GM23248 (cell line): ENCODE measurements at places on chromosomes 6 and 20.

GRCh38 chr6:67450641-67451040 is 1184.4 kb upstream of the ADGRB3 start:
- no peak for DNase-seq

DNA sequence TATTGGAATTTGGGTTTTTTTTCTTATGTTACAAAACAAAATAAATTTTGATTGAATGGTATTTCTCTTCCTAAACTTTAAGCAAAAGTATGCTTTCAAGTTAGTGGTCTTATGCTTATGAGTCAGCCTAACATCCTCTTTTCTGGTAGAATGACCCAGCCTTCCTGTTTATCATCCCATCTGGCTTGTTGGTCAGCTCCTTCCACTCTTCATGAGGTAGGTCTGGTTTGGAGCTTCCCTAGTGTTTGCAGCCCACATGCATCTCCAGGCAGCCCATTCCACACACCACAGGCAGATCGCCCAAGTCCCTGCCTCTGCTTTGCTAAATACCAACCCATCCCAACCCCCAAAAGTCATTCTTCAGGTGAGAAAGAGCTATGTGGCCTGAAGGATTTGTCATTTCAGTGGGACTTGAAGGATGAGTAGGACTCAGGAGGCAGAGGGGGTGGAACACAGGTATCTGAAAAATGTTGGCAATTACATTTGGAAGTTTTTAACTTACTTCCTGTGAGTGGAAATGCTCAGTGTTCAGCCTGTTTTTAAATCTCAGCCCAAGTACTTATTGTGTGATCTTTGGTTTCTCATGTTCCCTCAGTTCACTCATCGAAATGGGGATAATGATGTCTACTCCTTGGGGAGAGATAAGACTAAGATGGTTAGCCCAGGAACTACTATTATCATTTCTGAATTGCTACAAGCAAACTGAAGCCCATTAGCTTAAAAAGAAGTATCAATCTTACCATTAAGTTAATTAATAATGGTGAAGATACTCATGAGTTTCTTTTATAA is 294.0 kb downstream of the ADGB start:
- DNase-seq: peak; percentile 84

DNA sequence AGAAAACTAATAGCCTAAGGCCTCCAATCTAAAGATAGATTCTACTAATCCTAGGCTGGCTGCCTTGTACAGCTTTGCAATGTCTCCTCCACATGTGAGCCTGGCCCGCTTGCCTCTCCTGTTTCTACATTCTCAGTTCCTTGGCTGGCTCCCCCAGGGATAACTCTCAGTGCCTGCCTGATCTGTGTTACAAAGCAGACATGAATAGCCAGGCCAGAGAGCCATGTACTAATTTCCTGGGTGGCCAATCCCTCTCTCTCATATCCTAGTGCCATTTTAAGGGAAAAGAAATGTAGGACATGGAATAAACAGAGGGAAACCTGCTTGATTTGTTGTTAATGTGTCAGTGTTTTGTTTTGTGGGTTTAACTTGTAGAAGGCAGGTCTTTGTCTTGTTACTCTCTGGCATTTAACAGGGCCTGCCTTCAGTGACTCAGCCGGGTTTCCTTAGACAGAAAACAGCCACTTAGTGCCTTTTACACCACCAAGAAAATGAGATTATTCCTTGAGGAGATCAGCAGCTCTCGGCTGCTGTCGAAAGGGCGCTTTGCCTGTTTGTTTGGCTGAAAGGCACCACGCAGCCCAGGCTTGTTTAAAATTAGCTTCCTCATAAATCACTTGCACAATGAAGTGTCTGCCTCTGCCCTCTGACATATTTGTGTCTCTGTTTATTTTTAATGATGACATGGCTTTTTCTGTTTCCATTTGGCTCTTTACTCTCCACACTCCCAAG is 702.7 kb downstream of the MAFB start:
- peak; percentile 74 for DNase-seq

- DNase-seq: no peak
These were observed 27.6 kb downstream of the TFAP2B start for GRCh38 chr6:50846144-50846851.

- no peak for DNase-seq
These were observed 560.8 kb upstream of the IMPG1 start for GRCh38 chr6:76633259-76633658.

DNA sequence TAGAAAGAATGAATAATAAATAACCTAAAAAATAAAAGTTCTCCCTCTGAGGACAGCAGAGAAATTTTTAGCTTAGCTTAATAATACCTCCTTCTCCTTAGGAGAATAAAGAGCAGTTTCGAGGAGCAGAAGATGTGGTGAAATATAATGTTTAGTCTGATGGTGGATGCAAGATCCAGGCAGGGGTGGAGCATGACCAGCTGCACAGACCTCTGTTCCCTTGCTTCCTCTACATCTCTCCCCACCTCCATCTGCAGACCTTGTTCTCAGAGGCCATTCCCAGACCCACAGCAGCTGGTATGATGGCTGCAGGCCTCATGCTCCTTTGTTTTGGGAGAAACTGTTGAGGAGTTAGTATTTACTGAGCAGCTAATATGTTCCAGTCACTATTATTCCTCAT is 1.5 kb downstream of the BTN3A2 start:
- no peak for DNase-seq

DNA sequence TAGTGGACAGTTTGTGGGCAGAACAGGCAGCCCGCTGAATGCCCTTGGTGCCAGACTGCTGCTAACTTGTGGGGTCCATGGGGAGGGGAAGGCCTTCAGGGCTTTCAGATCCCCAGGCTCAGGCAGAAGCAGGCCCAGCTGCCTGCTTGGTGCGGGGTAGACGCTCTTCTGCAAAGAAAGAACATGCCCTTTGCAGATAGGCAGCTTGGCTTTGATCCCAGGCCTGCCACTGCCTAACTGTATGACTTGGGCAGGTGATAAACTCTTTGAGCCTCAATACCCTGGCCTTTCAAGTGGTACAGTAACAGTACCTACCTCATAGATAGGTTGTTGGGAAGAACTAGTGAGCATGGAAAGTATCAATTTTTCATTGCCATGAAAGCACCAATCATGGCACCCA is 28.4 kb downstream of the CHMP4B start:
- DNase-seq: no peak

- no peak for DNase-seq
These were observed 537.2 kb downstream of the PKHD1 start for GRCh38 chr6:51550243-51550642.

- DNase-seq: no peak
These were observed 63.0 kb upstream of the NXT1 start for GRCh38 chr20:23287354-23288190.

DNA sequence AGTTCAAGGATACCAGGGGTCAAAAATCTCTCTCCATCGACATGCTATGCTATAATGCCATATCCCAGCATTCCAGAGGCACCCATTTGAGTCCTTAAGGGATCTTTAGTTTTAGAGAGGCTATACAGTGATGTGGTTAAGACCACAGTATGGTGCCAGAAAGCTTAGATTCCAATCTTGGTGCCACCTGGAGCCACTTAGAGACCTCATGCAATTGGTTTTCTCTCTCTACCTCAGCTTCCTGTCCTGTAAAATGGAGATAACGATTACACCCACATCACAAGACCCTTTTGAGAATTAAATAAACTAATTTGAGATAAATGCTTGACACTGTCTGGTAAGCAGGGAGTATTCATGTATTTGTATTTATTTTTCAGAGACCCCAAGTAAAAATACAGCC is 39.0 kb downstream of the PLAGL1 start:
- DNase-seq: no peak

GRCh38 chr6:1291381-1291780 is 20.5 kb upstream of the FOXQ1 start:
- no peak for DNase-seq

- no peak for DNase-seq
These were observed 1.6 kb upstream of the TGIF2 start for GRCh38 chr20:36571564-36572504.

DNA sequence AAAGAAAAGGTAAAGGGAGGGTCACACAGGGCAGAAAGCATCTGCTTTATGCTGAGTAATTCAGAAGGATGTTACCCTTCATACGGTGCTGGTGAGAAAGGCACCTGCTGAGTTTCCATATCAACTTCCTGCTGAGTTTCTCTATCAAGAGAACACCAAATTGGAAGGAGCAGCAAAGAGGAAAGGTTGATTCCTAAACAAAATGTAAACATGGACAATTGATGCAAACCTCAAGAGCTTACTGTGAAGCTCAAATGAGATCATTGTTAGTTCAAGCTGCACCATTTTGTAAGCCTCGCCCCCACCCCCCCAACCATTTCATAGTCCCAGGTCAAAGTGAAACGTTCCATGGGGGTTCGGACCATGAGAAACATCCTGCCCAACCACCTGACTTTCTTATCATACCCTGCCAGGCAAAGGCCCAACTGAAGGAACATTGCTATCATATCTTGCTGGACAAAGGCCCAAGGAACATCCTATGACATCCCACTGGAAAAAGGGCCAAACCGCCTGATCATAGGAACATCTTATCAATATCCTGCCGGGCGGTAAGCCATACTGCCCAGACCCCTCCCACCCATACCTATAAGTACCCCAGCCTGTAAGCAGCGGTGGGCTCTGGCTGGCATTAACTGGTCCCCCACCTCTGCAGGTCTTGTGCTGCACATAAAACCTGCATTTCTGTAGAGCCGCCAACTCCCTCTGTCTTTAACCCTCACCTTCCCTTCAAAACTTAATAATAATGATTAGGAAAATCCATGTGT is 171.6 kb downstream of the UBE3D start:
- DNase-seq: no peak

DNA sequence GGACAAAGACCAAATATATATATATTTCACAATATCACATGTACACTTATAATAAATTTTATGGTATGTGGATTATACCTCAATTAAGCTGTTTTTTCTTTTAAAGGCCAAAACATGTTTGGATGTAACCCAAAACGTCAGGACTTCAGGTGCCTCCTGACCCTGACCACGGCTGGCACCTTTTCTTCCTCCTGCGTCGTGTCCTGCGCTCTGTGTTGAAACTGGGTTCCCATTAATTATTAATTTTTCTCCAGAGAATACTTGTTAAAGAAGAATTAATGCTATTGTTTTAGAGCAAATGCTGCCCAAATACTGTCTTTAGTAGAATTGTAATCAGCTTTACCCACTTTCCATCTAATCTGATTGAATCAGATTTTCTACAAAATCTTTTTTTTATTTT is 46.7 kb upstream of the VSX1 start:
- no peak for DNase-seq

DNA sequence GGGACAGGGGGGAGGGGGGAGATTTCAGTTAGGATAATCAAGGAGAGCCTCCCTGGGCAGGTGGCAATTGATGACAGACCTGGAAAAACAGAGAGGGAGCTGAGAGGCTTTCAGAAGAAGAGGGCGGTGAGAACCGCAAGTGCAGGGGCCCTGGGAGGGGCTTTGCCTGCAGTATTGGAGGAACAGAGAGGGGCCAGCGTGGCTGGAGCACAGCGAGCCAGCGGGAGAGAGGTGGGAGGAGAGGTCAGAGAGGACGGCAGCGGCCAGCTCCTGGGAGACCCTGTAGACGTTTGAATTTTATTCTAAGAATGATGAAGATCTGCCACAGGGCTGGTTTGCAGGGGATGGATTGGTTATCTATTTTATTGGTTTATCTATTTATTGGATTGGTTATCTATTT is 34.5 kb upstream of the NOL4L start:
- DNase-seq: no peak
